SHP77 (cell line): ENCODE measurements at places on chromosomes 7 and 10.

DNA sequence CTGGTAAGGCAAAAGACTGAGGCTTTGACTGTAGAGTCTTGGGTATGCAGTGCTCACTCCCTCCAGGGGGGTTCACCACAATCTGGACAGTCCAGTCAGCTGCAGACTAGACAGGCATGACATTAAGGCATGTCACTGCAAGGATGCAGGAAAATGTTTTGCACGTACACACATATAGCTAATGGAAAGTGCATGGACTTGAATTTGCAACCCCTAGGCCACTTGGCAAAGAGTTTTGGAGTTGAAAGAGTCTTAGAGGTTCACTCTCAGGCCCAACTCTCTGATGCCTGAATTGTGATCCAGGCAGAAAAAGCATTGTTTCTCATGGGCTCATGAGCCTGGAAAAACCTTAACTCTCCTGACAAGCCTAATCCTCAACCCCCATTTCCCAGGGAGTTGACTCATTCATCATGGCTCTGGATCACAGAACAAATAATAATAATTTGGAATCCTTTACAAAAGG is 51.9 kb downstream of the LAMB4 start:
- no peak for DNase-seq

- no peak for DNase-seq
Observed at GRCh38 chr10:116296291-116296721, 23.3 kb upstream of the GFRA1 start.

GRCh38 chr7:28083164-28083997 is 97.2 kb downstream of the JAZF1 start:
- DNase-seq, result no peak

DNA sequence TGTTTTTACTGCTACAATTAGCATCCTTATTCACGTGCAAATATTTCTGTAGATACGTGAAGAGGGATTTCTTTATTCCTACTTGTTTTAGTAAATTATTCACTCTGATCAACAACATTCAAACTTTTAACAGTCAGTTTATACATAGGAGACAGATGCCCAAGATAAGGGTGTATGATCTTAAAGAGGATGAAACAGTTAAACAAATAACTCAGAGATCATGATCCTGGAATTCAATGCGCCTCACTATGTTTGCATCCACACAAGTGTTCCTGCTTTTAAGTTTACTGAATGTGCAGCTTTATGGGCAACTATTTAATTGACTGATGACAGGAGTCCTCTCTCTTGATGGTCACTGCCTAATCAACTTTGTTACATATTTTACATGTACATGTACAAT is 394.8 kb downstream of the PARD3 start:
- no peak for DNase-seq
